ENCODE measurements at places on chromosomes 3 and 15.

GRCh38 chr3:55524565-55525244, 37.6 kb upstream of the WNT5A start:
- no peak for DNase-seq

GRCh38 chr15:38768970-38769369, 204.4 kb upstream of the RASGRP1 start:
- no peak for DNase-seq

GRCh38 chr3:107959550-107960154, 131.2 kb downstream of the CD47 start:
- no peak for DNase-seq

DNA sequence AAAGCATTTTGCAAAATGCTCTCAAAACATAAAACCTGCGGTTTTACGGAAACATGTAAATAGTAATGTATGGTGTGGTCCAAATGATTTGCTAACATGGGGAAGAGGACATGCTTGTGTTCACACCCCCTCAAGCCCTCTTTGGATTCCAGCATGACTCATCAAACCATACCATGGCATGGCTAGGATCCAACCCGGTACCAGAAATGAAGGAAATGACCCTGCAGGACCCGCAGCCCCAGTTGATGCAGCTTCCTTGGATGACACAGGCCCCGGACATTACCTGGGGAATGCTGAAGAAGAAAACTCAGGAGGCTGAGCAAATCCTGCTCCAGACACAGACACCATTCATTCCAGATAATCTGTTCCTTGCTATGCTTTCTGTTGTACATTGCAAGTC, 222.9 kb downstream of the DTWD1 start:
- DNase-seq = no peak

DNA sequence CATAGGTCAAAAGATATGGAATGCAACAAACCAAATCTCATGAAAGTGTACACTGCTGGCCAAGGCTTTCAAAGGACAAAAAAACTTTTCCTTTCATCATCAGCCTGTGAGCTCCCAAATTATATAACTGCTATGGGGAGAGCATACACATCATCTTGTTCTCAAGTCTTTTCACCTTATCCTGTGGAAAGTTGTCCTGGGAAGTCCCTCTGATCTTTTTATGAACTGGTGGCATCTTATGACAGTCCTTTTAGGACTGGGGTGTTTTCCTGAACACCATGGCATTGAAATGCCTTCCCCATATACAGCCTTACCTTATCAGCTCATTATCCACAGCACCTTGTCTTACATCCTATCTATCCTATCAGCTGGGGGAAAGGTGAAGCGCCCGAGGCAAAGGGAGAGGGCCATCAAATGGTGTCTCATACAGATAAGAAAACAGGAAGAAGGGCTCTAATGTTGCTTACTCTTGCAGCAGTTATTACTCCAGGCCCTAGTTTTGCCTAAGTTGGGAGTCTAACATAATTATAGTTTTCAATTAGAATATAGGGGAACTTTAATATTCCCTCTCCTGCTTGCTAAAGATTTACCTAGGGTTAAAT, 61.5 kb upstream of the GOLIM4 start:
- DNase-seq = no peak

GRCh38 chr15:42632105-42632675, 56.8 kb downstream of the STARD9 start:
- DNase-seq = no peak

GRCh38 chr3:14490831-14491230, 49.3 kb downstream of the GRIP2 start:
- DNase-seq = no peak

DNA sequence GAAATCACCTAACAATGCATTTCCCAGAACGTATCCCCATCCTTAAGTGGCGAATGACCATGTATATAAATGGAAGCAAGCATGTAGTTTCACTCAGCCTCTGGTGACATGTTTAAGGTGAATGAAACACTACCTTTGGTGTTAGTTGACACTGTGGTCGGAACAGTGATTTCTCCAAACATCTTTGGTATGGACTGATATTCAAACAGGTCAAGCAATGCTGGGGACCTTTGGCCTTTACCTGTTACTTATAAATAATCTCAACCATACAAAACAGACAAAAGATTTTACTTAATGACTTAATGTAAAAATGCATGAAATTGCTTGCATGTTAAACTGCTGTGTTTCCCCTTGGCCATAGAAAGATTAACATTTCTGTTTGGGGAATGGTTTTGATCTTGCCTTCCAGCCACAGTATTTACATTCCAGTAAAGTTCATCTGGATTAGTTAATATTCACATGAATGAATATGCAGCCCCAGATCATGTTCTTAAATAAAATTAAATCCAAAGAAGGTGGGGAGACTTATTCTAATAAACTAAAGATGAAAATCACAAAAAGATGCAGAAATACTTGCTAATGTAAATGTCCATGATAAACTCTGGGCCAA, 74.4 kb upstream of the HES1 start:
- DNase-seq = no peak

- DNase-seq = no peak
Observed at GRCh38 chr3:29067007-29067406, 213.9 kb upstream of the RBMS3 start.

DNA sequence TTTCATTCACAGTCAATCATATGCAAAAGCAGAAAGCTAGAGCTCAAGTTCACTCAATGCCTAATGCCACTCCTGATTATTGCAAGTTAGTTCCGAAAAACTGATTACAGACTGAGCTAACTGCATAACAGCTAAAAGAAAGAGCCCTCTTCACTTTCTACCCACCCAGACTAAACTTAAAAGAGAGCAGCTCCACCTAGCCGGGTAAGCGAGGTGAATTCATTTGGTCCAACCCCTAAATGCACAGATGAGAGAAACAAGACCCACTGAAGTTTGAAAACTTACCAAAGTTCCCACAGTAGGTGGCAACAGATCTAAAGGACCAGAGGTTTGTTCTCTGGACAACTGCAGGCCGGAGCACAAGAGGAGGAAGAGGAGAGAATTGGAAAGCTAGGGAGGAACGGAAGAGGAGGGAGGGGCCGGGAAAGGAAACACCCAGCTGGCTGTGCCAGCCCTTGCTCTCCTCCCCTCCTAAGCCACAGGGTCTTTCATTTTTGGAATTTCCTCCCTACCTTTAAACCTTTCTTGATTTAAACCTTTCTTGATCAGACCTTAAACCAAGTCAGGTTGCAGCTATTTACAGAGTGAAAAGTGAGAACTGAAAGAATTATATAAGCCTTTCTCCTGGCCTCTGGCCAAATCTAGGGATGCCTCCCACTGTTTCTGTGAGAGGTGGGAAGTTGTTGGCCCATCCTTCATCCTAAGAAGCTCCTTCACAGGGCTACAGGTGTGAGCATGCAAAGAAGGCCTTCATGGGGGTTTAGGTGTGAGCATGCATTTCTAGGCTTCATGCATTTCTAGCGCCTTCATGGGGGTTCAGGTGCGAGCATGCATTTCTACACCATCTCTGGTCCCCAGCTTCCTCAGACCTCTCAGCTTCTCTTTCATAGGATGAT, 114.7 kb upstream of the LMOD3 start:
- no peak for DNase-seq

- peak; percentile 39 for DNase-seq
Observed at GRCh38 chr15:40847223-40847961, 3.5 kb downstream of the SPINT1 start.

- no peak for DNase-seq
Observed at GRCh38 chr3:50392101-50392715, 32.9 kb upstream of the TMEM115 start.

DNA sequence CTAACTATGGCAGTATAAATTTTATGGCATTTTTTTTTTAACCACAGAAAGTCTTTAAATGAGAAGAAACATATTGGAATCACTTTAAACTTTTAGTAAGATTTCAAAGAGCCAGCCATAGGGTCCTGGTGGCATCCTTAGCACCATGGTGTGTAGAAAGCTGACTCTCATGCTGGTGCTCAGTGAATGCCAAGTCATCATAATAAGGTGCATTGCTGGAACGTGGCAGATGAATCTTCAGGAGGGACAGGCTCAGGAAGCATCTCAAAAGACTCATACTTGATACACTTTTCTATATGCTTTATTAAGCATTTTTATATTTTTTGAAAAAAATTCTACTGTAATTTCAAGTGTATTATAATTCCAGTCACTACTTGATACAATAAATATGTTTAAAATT, 274.2 kb downstream of the ZIC4 start:
- no peak for DNase-seq

DNA sequence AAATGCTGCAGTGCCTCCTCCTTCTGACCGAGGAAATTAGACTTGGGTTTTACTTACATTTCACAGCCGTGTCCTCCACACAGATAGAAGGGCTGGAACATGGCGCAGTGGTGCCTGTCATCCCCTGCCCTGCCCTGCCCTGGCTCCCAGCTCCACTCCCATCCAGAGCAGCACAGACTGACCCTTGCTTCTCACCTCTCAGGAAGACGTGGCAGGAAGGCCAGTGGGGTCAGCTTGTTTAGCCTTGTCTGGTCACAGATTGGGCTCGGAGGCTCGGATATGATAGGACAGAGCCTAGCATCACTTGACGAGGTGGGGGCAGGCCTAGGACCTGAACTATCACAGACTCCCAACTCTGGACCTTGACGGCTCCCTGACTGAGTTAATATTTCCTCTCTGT, 88.5 kb downstream of the LINGO1 start:
- no peak for DNase-seq

DNA sequence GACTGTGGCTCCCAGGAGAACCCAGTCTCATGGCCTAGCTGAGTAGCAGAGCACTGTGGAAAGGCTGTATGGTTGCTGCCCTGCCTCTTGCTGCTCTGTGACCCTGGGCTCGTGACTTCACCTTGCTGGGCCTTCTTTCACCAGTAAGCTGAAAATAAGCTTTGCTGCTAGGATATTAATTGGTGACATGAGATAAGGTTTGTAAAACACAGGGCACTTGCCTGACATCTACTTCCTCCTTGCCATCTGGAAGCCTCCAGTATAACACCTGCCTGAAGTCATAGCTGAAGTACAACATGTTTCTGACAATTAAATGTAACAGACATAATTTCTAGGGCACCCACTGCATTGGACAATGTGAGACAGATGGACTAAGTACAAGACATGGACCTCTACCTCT, 53.6 kb downstream of the CLEC3B start:
- DNase-seq = no peak

DNA sequence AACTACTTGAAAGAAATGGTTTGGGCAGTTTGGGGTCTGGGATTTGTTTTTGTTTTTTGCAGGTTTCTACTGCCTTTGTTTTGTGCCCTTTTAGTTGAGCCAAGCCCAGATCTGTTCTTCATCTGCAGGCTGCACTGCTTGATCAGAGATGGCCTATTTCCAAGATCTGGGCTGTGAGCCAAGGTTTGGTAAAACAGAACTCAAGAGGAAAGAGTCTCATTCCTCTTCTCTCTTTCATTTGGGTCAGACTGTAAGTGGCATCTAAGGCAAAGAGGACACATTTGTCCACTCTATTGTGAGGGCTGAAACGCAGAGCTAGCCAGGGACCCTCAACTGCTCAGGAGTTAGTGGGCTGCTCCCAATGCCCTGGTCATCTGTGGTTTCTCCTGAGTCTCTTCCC, 104.4 kb upstream of the UBE3A start:
- DNase-seq = no peak

GRCh38 chr3:13461169-13462124, 18.7 kb upstream of the HDAC11 start:
- DNase-seq = no peak

- DNase-seq = no peak
Observed at GRCh38 chr3:3101660-3102458, 8.3 kb downstream of the IL5RA start.

- DNase-seq = no peak
Observed at GRCh38 chr3:134654031-134654430, 3.2 kb upstream of the KY start.

Data from GM18507 (cell line).